COR-L47 (cell line): ENCODE measurements at places on chromosomes 1 and 21.

GRCh38 chr1:241551759-241552638, 19.8 kb downstream of the KMO start:
- DNase-seq = no peak

DNA sequence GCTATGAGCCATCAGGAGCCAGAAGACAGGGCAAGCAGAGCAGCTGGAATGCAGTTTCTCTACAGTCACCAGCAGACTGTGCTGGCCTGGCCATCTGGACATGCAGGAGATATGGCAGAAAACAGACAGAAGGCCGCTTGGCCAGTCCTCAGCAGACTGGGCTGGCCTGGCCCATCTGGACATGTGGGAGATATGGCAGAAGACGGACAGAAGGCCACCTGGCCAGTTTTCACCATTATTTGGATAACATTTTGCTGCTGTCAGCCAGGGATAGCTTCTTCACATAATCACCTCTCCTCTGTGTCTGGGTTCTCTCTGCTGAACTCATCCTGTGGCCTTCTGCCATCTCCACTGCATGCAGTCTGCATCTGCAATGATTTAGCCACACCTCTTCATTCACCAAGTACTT, 25.0 kb upstream of the CACYBP start:
- DNase-seq = no peak

DNA sequence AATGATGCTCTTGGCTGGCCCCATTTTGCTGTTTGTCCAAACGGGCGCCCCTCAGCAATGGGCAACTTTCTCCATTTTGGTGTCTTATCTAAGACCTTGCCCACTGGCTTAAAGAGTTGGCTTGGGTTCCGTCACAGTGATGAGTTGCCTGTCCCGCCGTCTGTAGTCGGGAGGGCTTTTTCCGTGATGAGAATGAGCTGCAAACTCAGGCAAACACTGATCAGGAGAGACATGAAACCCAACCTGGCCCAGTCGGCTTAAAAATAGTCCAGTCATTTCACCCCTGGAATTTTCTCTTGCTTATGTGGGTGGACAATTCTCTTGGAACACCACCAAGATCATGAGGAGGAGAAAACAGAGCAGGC, 79.3 kb downstream of the ST6GALNAC3 start:
- DNase-seq = no peak

DNA sequence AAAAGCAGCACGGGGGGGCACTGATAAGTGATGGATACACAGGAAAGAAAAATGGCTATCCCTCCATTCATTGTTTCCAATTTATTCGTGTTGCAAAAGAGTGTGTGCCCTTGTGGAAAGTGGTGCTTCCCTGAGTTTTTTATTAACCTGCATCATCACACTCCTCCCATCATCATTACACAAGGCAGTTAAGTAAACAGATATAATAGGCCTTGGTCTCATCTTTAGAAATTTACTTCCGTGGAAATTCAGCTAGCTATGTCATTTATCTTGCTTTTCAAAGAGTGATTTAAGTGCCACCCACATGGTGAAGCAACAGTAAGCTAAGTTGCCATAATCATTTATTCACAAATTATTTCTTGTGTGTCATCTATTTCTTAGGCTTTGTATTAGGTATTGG, 473.3 kb downstream of the NEGR1 start:
- DNase-seq = peak; percentile 35

GRCh38 chr1:110781525-110781924, 91.4 kb upstream of the CD53 start:
- no peak for DNase-seq

GRCh38 chr1:162536511-162536910, 25.0 kb upstream of the UAP1 start:
- DNase-seq = no peak

DNA sequence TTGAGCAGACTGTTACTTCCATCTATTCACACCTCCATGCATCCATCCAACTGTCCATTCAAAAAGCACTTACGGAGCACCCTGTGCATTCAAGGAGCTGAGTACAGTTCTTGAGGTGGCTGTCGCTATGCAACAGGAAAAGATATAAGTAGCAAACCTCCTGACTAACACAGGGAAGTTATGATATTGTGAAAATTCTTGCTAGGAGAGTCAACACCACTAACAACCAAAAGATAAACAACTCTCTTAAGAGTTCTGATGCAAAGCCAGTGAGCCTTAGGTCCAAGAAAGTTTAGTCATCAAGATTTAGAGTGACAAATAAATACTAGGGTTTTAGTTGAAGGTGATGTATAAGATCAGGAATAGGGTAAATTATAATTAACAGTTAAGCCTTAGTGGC, 44.5 kb upstream of the TRIM45 start:
- no peak for DNase-seq

DNA sequence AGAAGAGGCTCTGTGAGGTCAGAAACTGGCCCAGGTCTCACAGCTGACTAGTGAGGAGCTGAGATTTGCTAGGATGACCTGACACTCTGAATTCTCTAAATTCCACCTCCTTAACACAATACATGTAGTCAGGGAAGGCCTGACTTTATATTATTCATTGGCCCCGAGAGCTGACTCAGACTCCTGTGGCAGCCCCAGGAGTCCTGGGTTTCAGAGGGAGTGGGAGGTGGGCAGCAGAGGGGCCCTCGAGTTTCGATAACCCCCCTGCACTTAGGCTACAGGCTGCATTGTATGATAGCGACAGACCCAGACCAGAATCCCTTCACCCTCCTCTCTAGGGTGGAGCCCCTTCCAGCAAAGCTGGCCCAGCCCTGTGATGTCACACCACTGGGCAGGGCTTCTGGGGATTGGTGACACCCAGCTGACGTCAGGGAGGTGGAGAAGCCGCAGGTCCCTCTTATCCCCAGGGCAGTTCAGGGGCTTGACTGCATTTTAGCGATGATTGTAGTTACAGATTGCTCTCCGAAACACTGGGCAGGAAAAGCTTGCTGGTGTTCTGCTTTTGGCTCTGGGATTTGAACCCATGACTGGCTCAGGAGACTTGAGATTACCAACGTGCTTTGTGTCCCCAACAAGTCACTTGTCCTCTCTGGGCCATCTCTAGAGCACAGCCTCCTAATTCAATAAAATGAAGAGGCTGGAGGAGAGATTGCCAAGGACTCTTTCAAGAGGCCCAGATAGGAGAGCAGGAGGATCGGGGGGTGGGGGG, 17.0 kb upstream of the GPR37L1 start:
- DNase-seq = no peak

GRCh38 chr1:202146993-202147392, 2.5 kb upstream of the ARL8A start:
- DNase-seq = no peak

GRCh38 chr1:200888349-200888838, 6.3 kb upstream of the INAVA start:
- no peak for DNase-seq

- no peak for DNase-seq
Measured at GRCh38 chr1:53556657-53557227, 97.5 kb downstream of the DMRTB1 start.

DNA sequence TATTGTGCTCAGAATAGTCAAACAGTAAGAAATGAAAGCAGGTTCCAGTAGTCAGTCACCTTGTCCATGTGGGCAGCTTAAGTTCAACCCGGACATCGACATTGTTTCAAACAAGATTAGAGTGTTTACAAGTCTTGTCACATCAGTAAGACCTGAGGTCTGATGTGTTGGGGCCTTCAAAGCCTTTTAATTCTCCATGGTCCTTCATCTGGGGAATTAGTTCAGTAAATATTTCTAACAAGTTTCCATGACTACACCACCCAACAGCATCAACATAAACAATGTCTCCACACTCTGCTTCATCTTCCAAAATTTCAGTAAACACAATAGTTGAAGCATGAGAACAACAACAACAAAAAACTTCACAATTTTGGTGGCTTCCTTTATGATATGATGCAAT, 15.1 kb upstream of the ADORA1 start:
- no peak for DNase-seq

- no peak for DNase-seq
Measured at GRCh38 chr1:237050915-237051314, 8.9 kb downstream of the RYR2 start.

DNA sequence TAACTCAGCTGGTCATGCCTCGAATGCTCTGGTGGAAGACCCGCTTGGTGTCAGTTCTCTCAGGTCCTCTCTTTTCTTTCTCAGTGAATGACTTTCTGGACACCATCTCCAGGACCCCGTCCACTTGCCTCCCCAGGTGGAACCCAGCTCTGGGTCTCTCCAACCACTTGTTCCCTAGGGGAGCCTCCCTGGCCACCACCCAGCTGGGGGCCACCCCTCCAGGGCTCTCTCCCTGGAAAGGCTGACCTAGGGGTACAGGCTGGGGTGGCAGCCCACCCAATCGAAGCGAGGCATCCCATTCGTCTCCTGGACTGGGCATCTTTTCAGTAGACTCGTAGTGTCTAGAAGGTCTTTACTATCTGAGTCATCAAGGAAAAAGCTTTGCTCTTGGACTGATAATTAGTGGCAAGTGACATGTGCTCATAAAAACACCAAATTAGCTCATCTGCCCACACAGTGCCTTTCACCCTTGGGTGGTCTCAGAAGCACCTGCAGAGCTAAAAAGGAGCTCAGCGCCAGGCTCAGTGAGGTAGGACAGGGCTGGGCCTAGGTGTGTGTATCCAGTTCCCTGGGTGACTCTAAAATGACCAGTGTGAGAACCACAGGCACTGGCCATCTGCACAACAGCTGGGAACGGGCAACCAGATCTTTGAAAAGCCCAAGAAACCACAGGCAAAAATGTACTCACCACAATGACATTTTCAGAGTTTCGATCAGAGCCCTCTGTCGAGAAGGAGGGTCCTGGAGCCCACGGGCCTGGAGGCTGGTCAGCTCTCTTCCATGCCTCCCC, 2.4 kb upstream of the PDXK start:
- DNase-seq = no peak

DNA sequence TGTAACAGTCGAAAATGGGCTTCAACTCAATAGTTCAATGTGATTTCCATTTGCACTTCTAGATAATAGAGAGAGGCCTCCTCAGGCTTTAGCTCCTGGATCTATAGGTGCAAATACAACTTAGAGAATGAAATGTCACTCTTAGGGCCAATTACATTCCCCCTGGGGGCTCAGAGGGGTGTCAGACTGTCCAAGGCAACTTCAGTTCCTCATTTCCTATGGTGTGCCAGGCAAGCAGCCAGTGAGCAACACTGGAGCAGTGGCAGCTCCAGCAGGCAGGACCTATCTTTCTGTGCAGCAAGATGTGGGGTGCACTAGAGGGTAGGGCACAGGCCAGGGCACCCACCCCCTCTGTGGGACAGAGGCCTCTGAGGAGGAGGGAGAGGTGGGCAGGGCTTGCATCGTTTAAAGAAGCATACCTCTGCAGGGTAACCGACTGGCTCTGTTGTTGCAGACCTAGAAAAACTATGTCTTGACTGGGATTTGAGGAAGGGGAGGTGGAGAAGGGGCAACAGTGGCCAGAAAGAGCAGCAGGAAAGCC, 97.3 kb downstream of the SUSD4 start:
- no peak for DNase-seq

GRCh38 chr1:205179842-205180241, 31.7 kb downstream of the DSTYK start:
- no peak for DNase-seq

DNA sequence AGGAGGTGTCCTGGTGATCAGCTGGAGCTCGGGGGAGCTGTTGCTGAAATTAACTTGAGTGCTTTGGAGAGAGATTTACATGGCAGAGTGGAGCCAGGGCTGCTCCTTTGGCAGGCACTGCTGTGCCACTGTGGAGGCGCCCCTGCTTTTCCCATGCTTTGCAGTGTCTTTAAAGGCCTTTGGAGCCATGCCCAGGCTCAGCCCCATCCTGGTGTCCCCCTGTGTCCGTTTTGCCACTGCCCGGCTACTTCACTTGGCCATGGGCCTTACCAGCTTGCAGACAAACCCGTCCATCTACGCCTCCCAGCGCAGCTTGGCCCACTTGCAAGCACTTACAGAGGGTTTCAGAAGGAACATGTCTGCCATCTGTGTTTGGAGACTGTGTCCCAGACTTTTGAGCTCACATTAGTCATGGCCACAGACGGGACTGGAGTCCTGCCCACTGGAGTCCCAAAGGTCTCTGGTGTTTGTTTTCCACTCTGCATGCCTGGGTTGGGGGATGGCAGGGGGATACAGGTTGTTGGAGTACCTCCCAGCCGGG, 18.2 kb upstream of the LAMTOR5 start:
- no peak for DNase-seq

DNA sequence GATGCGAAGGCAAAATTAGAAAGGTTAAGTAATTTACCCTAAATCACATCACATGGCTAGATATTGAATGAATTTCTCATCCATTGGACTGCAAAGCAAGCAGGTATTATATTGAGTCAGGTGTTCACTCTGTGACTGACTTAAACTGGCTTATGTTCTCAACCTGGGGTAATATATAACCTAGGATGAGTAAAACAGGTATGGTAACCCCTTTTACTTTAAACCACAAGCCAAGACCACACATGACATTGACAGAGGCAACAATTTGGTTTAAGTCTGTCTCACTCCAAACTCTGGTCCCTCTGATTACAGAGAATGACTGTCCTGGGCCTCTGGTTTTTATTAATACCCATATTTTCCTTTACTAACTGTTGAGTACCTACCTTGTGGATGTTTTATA, 33.3 kb downstream of the MAEL start:
- no peak for DNase-seq

- no peak for DNase-seq
Measured at GRCh38 chr21:15365751-15366392, 301.1 kb upstream of the NRIP1 start.

- no peak for DNase-seq
Measured at GRCh38 chr1:201192261-201192788, 1.7 kb downstream of the IGFN1 start.
